AG20443 (cell line): ENCODE measurements at places on chromosomes 1 and 21.

GRCh38 chr1:209983953-209984352 lies 45.9 kb downstream of the SYT14 start:
- no peak for DNase-seq

GRCh38 chr1:228478912-228479711 lies 8.1 kb upstream of the RNF187 start:
- no peak for DNase-seq

GRCh38 chr1:202193614-202194327 lies at the start of gene LGR6:
TSS of gene LGR6 (plus strand) at chr1:202193799. CDS start at chr1:202193990, 191 bp downstream.
- no peak for DNase-seq

- DNase-seq: no peak
These were observed 23.1 kb upstream of the PPT1 start for GRCh38 chr1:40120128-40120527.

- DNase-seq: no peak
These were observed 1383.7 kb downstream of the MRPL39 start for GRCh38 chr21:24223624-24224023.

DNA sequence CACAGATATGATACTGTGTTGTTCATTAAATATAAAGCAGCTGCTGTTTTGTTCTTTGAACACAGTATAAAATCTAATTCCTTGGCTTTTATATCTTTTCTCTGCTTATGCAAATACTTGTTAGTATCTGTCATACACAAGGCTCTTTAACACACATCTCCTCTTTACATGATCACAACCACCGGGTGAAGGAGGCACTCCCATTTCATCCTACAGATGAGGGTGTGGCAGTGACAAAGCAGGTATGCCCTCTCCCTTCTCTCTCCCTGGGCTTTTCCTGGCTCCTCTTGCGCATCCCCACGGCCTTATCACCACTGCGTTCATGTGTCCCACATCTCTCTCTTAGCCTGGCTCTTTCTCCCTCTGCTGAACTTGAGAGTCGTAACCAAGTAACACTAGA lies 38.2 kb downstream of the JUN start:
- DNase-seq: no peak
